Progenitor cell of endocrine pancreas (in vitro differentiated cells): ENCODE measurements at places on chromosomes 5 and 9.

DNA sequence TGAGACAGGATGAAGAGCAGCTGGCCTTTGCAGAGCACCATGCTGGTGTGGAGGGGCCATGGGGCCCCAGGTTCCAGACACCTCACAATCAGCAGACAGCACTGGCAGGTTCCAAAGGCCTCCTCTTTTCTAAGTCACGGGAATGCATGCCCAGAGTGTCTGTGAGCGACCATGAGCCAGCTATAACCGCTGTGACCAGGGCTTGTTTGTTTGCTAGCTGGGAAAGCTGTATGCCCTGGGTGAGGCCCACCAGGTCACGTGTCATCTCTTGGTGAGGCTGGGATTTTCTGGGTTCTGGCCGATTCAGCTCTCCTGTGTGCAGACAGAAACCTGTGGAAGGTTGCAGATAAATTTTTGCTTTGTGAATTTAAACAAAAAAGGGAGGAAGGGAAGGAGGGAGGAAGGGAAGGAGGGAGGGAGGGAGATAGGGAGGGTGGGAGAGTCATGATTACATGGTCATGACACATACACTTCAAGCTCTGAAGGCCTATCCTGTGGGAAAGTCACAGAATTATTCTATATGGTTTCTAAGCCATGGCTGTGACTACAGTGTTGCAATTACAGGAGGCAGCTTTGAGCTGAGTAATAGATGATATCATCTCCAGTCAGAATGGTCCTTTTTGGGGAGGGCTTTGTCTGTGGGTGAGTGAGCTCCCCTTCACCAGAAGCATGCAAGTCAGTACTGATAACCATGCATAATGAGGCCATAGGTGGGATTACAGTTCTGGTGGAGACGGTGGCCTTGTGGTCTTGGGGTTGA lies 37.2 kb downstream of the PAPPA start:
- no peak for DNase-seq

- no peak for DNase-seq
These were observed 18.2 kb downstream of the NR2F1 start for GRCh38 chr5:93601071-93601801.

GRCh38 chr9:29208670-29209069 lies 1635.4 kb upstream of the C9orf72 start:
- no peak for DNase-seq

- DNase-seq, result no peak
These were observed 83.4 kb downstream of the LIFR start for GRCh38 chr5:38473008-38473407.

- DNase-seq, result no peak
These were observed 191.1 kb downstream of the MAT2B start for GRCh38 chr5:163696579-163696887.

GRCh38 chr5:157801-158200 lies 33.5 kb upstream of the LRRC14B start:
- no peak for DNase-seq

DNA sequence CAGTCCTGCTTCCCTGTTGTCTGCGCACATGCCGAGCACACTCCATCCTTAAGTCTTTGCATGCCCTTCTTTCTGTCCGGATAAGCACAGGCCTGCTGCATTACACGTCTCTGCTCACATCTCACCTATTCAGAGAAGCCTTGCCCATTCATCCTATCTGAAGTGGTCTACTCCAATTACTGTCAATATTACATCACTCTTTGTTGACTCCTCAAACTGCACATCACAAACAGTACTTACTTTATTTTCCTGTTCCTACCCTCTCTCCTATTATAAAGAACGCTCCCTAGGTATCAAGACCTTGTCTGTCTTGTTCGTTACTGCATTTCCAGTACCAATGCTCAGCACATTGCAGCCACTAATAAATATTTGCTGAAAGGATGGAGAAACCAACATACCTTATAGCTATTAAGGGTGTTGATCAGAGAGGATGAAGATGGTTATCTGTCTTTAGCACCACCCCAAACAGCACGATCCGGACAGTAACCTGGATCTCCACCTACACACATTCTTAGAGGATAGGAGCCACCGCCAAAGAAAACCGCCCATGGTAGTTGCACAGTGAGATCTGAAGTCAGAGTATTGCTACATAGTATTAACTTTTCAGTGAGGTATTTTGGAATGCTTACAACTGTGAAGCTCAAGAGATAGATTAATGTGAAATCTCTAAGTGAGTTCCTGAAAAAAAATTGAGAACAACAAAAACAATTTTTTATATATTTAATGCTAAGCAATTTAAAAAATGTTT lies 1.6 kb upstream of the PRRC1 start:
- no peak for DNase-seq

- DNase-seq, result no peak
These were observed 75.4 kb upstream of the ADAMTS19 start for GRCh38 chr5:129384736-129385135.

GRCh38 chr5:170746961-170747340 lies 36.6 kb upstream of the GABRP start:
- DNase-seq, result no peak

DNA sequence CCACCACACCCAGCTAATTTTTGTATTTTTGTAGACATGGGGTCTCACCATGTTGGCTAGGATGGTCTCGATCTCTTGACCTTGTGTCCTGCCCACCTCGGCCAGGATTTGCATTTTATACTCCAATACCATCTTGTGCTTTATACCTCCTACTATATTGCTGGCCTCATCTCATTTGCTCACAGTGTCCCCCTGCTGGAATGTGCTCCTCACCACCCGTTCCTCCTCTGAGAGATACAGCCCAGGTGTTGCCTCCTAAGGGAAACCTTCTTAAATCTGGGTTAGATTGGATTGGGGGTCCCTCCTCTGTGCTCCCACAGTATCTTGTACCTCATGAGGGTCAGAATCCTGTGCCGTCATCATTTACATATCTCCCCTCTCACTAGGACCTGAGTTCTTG lies 131.7 kb downstream of the PAPPA start:
- DNase-seq, result no peak

GRCh38 chr9:26054600-26055520 lies 376.6 kb upstream of the TUSC1 start:
- no peak for DNase-seq

DNA sequence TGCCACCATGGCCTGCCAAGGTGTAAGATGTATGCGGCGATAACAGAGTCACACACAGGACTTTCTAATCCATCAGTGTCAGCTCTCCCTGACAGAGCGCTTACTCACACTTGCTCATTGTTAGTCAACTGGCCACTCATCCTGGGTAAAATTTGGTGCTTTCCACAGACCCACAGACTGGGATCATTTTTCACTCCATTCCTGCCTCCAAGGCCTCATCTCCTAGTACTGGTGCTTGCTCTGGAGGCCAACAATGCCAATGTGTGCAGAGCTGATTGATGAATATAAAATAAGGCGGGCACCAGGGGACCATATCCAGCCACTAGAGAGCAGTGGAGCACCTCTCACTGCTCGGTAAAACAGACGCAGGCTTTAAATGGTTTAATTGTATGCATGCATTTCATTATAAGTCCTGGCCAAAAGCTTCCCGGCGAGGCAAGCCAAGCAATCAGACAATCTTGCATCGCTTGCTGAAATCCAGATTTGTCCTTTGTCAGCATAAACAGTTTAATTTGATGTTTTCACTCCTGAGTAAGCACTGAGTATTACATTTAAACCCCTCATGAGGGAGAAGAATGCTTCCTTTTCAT lies 22.3 kb downstream of the PSMB7 start:
- DNase-seq, result no peak

DNA sequence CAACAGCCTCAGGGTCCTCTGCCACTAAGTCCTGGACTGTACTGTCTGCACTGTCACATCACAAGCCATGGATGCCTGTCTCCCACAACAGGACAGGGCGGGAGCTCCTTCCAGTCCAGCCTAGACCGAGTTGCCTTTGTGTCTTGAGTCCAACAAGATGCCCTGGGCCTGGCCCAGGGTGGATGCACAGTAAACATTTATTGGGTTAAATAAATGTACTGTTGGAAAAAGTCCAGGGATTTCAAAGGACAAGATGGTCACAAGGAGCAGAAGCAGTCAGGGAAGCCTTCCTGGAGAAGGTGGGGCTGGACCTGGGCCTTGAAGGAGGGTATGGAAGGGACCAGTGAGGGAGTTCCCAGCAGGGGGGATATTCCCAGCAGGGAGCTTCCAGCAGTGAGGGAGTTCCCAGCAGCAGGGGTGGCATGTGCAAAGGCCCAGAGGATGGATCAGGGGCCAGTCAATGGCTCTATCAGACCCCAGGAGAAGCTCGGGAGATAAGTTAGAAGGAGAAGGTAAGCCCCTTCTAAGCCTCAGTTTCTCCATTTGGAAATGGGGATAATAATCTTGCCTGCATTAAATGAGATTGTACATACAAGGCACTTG lies 72.7 kb upstream of the NEURL1B start:
- no peak for DNase-seq

- no peak for DNase-seq
These were observed 16.4 kb upstream of the ARSB start for GRCh38 chr5:79001471-79001870.

DNA sequence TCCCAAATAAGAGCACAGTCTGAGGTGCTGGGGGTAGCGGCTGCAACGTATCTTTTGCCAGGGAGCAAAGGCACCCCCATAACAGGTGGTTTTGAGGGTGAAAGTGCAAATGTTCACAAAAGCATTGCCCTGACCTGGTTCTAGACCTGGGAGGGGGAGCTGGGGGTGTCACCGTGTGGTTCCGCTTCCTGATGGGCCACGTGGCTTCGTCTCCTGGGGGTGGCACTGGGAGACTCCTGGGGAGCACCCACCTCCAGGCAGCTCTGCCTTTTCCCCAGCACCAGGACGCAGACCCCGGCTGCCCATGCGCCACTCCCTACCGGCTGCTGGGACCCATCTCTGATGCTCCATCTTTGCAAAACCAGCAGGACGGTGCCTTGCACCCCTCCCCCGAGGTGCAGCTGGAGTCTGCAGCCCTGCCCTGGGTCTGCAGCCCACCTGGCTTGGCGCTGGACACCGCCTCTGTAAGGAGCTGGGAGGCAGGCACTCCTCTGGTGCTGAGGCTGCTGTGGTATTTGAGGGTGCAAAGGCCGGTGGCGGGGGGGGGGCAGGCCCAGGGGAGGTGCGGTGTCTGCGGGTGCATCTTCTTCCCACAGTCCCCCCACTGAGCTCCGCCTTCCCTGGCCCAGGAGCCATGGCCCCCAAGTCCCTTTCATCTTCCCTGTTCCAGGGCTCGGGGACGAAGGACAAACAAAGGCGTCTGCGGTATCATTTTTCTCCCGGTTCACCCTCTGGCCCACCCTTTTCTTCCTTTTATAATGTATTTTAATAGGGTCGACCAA lies 29.8 kb upstream of the RXRA start:
- no peak for DNase-seq

DNA sequence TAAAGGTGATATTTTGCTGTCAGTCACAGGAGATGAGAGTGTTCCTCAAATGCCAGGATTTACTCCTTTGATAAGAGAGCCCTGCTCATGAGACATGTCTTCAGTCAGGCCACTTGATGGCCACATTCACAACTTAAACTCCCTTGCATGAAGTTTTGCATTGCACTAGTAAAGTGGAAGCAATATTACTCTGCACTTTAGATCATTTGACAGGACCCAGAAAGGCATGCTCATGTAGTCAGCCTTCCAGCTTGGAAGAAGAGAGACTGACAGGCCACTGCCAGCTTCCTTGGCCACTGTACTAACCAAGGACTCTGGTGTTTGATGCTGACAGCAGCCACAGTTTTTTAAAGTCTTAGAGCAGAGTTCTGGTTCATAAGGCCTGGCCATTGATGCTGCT lies 42.6 kb downstream of the NPR3 start:
- DNase-seq, result no peak

DNA sequence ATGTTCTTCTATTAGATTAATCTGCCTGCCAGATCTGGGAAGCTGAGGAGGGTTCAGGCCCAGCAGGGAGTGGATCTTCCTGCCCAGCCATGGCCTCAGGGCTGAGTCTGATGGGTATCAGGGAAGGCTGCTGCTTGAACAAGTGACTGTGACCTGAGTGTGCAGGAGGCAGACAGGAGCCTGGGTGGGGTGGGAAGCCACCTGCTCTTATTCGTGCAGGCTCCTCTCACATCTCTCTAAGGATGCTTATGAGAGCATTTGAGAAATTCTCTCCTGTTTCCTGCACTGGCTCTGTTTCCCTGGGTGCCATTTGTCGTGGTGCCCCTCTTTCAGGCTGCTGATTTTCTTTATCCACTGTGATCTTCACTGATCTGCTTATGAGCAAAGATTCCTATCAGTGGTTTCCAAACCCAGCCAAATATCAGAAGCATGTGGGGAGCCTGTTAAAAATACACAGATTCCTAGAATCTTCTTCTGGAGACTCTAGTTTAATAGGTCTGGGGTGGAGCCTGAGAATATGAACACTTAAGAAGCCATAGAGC lies 2.1 kb downstream of the RGS3 start:
- no peak for DNase-seq

DNA sequence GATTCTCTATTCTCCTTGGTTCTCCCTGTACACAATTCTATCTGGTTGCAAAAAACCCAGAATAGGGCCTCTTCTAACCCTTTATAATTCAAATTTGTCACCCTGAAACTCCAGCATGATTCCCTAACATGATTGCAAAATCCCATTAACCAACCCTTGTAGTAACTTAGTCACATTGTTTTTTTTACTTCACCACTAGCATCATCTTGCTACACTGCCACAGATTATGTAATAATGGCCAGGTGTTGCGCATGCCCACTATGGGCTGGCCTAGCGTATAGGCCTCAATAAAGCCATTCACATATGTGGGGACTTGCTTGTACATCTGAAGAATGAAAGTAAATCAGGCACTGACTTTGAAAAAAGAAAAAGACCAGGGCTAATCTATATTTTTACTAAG lies 25.7 kb downstream of the FAM170A start:
- DNase-seq, result no peak

GRCh38 chr5:32928761-32929160 lies 217.6 kb downstream of the NPR3 start:
- DNase-seq, result no peak

GRCh38 chr9:126631254-126631653 lies 17.5 kb downstream of the LMX1B start:
- no peak for DNase-seq

GRCh38 chr5:55680353-55680752 lies 31.8 kb downstream of the SLC38A9 start:
- no peak for DNase-seq

DNA sequence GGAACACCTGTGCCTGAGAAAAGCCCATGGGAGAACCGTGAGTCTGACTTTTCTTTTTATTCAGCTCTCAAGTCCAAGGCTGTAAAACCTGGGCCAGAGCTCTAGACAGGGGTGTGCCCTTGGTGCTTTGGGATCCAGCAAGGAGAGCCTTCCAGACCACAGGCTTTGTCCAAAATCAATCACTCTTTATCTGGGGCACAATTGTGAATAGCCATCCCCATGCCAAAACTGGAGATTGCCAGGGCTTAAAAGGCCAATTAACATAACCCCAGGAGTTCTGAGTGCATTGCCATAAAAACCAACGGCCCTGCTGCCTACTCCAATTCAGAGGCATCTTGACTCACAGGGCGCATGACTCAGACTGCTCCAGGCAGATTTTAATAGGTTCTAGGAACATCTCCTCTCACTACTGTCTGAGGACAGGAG lies 391.8 kb downstream of the ARHGEF28 start:
- no peak for DNase-seq

- DNase-seq, result no peak
These were observed 68.3 kb downstream of the SHB start for GRCh38 chr9:38000735-38001134.
